Esophagus muscularis mucosa (tissue), 4 donors: ENCODE measurements at places on chromosomes 12 and 14. TPM values are rescaled to one million over a fixed set of nuclear protein-coding genes. Genes with fewer than 3 reads are reported as not detected.

Gene CDCA3
- 1.3 TPM for total RNA-seq

Gene AVPR1A
- total RNA-seq, result 9.3 TPM

Gene HSPB8
- 439 TPM for total RNA-seq

Gene CPNE6
- total RNA-seq, result 0.26 TPM

Gene BDKRB2
- total RNA-seq, result 7.3 TPM

Gene TIGAR
- total RNA-seq, result 7.5 TPM

Gene KRT79
- not detected for total RNA-seq

Gene ESPL1
- total RNA-seq, result under 0.01 TPM

Gene SYNDIG1L
- 0.33 TPM for total RNA-seq

Gene MUCL1
- not detected for total RNA-seq

Gene TEX22
- total RNA-seq, result 0.17 TPM
